GM23338 (cell line): ENCODE measurements at places on chromosomes 5 and 9. TPM values are rescaled to one million over a fixed set of nuclear protein-coding genes. Genes with fewer than 3 reads are reported as not detected.

The LHX6 gene
- 1.0 and 1.3 TPM in 2 replicates for total RNA-seq

GRCh38 chr5:116989995-116990394 lies 415.4 kb upstream of the SEMA6A start:
- H3K27ac ChIP-seq: no peak overlapping the region
- DNase-seq: peak; percentile 6

The TAL2 gene
- not detected in 2 replicates for total RNA-seq

GRCh38 chr5:17154211-17154996 lies 63.0 kb upstream of the BASP1 start:
- no peak for DNase-seq
- peaks cover 12% of the 10 kb centered on the region; the same call in 1 of the 2 replicates for H3K4me1 ChIP-seq
- no peaks in the 10 kb centered on the region for H3K27me3 ChIP-seq
- H3K36me3 ChIP-seq: no peaks in the 10 kb centered on the region

- DNase-seq: no peak
- H3K4me3 ChIP-seq: no peak overlapping the region
- H3K27me3 ChIP-seq: no peaks in the 10 kb centered on the region
- no peaks in the 10 kb centered on the region for H3K36me3 ChIP-seq
- 0 out of 2 replicates have a peak overlapping the region, but pooled peaks have one; percentile 26 for H3K27ac ChIP-seq
- no peaks in the 10 kb centered on the region for H3K4me1 ChIP-seq
Measured at GRCh38 chr9:89418882-89419640, 78.9 kb downstream of the SEMA4D start.

DNA sequence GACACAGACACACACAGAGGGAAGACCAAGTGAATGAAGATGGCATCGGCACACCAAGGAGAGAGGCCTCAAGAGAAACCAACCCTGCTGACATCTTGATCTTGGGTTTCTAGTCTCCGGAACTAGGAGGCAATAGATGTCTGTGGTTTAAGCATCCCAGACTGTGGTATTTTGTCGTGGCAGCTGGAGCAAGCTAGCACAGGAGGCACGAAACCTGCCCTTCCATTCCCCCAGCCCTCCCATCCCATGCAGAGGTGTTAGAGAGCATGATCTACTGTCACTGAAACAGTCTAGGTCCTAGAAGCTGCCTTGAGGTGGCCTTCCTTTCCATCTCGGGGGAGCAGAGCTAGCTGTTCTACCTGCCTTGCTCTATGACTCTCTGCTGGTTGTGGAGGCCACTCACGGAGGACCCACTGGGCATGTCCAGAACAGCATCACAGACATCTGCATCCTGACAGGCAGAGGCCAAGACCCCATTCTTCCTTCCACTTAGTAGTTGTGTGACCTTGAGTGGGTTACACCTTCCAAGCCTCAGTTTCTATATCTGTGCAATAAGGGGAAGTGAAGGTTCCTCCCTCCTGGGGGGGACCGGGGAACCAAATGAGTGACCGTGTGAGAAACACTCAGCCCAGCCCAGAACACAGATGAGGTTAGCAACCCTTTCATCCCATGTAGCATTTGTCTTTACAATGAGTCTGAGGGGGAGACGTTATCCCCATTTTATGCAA lies 134.3 kb upstream of the BOD1 start:
- no peaks in the 10 kb centered on the region for H3K36me3 ChIP-seq
- peaks cover 29% of the 10 kb centered on the region for H3K4me1 ChIP-seq
- no peak overlapping the region for H3K27ac ChIP-seq
- no peak for DNase-seq
- H3K27me3 ChIP-seq: no peaks in the 10 kb centered on the region

The CNTLN gene
- total RNA-seq: 12.1 and 17.7 TPM in 2 replicates

DNA sequence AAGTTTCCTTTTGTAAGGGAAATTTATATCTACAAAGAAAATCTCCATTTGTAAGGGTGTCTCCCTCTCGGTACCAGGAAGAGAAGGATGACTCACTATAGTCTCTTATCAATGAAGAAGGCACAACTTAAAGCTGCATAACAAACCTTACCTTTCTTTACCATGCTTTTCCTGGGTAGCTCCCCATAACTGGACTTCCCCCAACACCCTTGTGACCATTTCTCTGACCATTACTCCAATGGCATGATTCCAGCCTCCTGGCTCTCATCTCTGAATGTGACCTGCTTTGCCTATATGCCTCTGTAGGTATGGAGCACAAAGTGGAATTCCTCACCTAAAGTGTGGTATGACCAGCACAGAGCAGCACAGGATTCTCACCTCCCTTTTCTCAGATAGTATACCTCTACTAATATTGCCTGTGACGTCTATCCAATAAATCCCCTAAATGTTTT lies 62.8 kb downstream of the GNA14 start:
- peak; percentile 84 for DNase-seq
- peaks cover 66% of the 10 kb centered on the region for H3K4me1 ChIP-seq
- no peak overlapping the region for H3K4me3 ChIP-seq

DNA sequence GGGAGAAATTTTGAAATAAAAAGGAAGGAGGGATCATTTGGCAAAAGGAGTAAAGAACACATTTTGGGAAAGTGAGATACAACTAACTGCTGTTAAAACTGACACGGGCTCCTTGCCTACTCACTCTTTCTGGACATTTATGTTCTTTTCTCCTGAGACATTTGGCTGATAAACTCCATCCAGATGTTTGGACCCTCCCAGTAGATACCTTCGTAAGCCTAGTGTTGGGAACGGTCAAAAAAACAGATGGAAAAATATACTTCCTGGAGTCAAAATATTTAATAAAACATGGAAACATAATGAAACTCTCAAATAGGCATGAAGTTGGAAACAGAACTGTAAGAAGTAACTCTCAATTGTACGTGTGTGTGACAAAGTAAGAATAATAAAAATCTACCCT lies 360.1 kb upstream of the RIOK2 start:
- H3K4me3 ChIP-seq: no peak overlapping the region
- H3K27ac ChIP-seq: no peak overlapping the region
- H3K27me3 ChIP-seq: no peaks in the 10 kb centered on the region
- H3K36me3 ChIP-seq: no peaks in the 10 kb centered on the region
- no peak for DNase-seq
- peaks cover 25% of the 10 kb centered on the region; the same call in 1 of the 2 replicates for H3K4me1 ChIP-seq

GRCh38 chr5:33806738-33807442 lies 84.9 kb downstream of the ADAMTS12 start:
- DNase-seq: no peak
- H3K4me1 ChIP-seq: peaks cover 23% of the 10 kb centered on the region
- no peaks in the 10 kb centered on the region for H3K27me3 ChIP-seq
- H3K27ac ChIP-seq: no peak overlapping the region
- H3K36me3 ChIP-seq: no peaks in the 10 kb centered on the region

DNA sequence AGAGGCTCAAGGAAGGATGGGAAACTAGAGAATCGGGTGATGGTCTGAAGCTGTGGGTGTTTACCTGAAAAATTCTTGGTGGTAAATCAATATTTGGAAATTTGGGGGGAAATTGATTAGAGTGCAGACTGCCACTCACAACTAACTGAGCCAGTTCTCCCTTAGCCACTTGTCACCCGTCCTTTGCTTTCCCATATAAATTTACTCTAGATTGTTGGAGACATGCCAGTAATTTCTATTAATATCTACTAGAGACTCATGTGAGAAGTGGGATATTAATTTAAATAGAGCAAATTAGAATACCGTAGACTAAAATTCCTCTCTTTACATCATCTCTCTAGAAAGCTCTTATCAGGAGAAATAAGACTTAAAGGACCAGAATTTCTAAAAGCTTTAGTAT lies 471.3 kb upstream of the DAB2 start:
- no peak overlapping the region for H3K27ac ChIP-seq
- no peaks in the 10 kb centered on the region for H3K27me3 ChIP-seq
- H3K36me3 ChIP-seq: no peaks in the 10 kb centered on the region
- DNase-seq: no peak
- H3K4me3 ChIP-seq: no peak overlapping the region
